ENCODE measurements at places on chromosomes 11 and 22.

DNA sequence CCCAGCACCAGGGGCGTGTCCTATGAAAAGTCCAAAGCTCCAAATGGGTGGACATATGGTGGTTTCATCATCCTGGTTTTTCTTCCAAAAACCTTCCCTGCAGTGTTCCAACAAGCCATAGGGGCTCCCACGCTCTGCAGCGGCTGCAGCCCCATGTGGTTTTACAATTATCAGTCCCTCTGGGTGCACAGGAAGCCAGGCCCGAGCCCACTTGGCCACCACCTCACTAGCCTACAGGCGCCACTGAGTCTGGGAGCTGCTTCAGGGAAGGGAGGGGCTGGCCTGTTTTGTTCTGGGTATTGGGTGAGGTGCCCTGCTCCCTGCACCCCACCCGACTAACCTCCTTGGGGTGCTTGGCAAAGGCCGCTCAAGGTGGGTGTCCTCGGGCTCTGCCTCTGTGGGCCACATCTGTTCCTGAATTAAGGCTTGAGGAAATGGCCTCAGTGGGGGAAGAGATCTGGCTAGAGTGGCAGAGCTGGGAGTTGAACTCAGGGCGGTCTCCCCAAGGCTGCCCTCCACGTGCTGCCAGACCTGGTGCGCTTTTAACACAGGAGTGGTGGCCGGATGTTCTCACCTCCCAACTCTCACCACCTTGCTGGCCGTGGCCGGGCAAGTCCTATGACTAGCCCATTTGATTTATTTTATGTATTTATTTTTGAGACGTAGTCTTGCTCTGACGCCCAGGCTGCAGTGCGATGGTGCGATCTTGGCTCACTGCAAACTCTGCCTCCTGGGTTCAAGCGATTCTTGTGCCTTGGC, 5.3 kb upstream of the CDC42BPG start:
- no peak for DNase-seq

DNA sequence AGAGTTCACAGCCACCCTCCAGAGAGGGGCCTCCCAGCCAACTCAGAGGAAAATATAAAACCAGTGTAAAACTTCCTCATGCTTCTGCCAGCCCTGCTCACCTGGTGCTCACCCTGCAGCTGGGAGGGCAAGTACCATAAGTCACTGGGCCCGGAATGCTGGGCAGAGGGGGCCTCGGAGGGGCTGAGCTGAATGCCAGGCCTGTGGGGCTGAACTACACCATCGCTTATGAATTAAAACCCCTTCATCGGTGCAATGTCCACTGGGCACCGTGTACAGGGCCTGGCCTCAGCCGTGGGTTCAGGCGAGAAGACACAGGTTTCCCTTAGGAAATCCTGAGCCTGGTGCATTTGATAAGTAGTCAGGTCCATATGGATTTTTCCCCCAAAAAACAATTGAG, 828.6 kb downstream of the TBC1D22A start:
- DNase-seq: no peak

DNA sequence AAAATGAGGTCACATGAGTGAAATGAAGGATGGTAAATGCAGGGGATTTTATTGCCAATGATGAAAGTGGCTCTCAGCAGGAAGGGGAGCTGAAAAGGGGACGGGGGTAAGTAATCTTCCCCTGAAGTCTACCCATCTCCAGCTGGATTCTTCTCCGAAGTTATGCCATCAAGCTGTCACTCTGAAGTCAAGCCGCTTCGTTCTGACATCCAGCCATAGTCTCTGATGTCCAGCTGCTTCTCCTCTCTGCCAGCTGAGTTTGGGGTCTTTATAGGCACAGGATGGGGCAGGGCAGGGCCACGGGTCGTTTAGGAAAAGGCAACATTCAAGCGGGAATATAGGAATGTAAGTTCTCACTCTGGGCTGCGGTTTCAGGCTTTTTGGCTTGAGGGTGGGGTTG, 181.9 kb upstream of the ANO3 start:
- no peak for DNase-seq

DNA sequence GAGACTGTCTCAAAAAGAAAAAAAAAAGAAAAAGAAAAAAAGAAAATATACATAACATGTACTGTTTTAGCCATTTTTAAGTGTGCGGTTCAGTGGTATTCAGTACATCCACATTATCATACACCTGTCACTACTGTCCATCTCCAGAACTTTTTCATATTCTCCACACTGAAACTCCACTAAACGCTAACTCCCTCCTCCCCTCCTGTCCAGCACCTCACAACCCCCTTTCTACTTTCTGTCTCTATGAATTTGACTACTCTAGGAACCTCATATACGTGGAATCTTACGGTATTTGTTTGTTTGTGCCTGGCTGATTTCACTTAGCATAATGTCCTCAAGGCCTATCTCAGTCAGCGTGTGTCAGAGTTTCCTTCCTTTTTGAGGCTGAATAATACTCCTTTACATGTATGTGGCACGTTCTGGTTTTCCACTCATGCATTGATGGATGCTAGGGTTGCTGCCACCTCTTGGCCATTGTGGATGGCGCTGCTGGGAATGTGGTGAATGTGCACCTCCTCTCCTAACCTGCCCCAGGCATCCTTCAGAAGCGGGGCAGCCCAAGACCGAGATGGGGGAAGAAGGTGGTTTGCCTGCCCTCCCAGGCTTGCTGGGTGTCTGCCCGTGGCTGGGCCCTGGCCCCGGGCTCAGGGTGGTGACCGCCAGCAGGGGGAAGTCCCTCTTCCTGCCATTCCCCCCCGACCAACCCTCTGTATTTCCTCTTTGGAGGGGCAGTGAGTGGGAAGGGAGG, 60.5 kb downstream of the BCR start:
- no peak for DNase-seq

- DNase-seq: no peak
These were observed 1046.9 kb downstream of the BRD1 start for GRCh38 chr22:48780597-48781277.

- DNase-seq: no peak
These were observed 349.0 kb downstream of the CTTN start for GRCh38 chr11:70747285-70747684.

DNA sequence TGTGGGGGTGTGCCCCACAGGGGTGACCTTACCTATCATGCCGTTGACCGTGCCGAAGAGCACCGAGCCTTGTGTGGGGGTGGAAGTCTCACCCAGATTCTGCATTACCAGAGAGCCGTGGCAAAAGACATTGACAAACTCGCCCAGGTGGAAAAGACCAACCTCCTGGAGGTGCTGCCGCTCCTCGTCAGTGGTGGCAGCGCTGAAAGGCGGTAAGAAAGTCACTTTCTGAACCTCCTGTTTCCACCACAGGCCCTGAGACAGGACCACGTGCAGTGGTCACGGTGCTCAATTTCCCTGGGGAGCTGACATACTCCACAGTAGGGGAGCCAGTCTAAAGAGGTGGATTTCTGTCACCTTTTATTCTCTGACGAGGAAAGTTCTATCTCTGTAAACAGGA, 7.4 kb upstream of the VWCE start:
- no peak for DNase-seq

DNA sequence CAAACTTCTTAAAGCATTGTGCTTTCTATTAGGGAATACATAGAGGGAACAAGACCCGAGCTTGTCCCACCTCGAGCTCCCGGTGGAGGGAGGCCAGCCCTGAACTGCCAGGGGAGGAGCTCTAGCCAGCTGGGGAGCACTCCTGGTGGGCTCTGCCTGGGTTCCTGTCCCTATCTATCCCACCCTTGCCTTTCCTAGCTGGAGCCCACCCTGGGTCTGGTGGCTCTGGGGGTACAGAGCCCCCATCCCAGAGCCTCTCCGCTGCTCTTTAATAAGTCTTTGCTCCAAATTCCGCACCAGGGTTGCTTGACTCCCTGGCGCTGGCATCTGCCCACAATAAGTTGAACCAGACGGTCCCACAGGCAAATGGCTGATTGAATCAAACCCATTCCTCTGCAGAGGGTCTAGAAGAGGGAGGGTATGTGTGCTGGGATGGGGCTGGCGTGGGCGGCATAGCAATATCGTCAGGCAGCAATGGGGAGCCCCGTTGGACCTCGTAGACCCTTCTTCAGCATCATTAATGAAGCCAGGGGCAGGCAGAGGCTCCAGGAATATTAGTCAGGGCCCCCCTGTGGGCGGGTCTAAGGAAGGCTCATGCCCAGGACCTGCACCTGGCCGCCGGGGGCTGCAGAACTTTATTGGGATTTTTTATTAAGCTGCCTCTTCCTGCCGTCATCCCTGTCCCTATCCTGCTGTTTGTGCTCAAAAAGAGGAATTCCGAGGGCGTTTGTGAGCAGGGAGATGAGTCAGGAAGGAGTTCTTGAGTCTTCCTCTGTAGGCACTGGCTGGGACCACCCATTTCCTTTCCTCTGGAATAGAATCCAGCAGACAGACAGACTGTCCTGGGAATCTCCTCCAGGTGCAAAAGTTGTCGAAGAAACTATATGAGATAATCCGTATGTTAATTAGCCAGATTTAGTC, 38.5 kb upstream of the RIC3 start:
- peak; percentile 59 for DNase-seq
